ENCODE measurements at places on chromosomes 7 and 10.

DNA sequence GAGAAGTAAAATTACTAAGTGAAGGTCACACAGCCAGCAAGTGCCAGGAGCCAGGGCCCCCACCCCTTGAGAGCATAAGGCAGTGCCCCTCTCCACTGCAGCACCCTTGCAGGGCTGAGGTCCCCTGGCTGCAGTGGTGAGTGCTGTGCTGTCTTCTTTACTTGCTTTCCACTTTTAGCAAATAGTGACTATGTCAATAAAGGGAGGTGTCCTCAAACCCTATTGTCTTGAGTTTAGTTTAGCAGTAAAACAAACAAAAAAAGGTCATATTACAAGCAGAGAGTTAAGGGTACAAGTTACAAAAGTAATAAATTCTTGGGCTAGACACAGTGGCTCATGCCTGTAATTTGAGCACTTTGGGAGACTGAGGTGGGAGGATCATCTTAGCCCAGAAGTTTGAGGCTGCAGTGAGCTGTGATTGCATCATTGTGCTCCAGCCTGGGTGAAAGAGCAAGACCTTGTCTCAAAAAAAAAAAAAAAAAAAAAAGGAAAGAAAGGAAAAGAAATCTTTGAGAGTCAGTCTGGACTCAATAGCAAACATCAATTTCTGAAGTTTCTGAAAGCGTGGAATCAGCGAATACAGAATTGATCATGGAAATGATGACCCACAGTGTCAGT is 39.0 kb upstream of the KIF5B start:
- DNase-seq: no peak

- DNase-seq: no peak
These were observed 1307.8 kb upstream of the CELF2 start for GRCh38 chr10:9709849-9710248.

DNA sequence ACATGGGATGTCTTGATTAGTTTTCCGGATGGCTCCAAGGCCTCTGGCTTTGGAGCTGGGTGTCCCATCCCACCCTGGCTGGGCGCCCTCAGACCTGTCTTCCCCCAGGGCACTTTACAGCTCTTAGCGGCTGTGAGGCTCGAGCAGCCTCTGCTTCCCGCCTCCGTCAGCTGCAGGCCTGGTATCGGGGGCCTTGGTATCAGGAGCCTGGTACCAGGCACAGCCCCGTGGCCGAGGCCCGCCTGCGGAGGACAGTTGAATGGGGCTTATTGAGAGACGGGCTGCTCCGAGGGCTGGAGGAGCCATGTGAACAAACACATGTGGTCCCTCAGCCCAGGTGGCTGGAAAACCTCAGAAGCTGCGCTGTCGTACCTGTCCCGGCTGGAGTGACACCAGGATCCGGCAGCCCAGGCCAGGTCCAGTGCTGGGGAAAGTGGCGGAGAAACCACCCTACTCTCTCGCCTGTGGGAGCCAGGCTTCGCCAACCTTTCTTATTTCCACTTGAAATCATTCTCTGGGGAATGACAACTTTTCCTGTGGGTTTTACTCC is 23.9 kb upstream of the AP5Z1 start:
- no peak for DNase-seq

GRCh38 chr7:139648941-139649425 is 125.5 kb downstream of the CLEC2L start:
- no peak for DNase-seq

- no peak for DNase-seq
These were observed 113.5 kb downstream of the LARP4B start for GRCh38 chr10:818010-818409.

- no peak for DNase-seq
These were observed 37.9 kb upstream of the RASGEF1A start for GRCh38 chr10:43304687-43305333.

DNA sequence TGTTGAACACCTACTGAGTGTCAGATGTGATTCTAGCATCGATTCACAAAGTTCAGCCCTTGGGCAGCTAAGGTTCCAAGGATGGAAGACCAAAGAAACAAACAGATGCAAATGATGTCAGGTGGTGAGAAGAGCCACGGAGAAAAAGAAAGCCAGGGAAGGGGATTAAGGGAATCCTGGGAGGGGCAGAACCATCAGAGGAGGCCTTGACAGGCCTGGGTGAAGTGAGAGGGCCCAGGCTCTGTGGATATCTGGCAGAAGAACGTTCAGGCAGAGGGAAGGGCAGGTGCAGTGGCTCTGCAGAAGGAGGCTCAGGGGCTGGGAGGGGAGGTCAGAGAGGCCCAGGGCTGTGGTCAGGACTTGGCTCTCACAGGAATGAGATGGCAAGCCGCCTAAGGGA is 90.4 kb downstream of the C10orf105 start:
- DNase-seq: no peak

GRCh38 chr10:22849077-22849805 is 78.6 kb upstream of the ARMC3 start:
- DNase-seq: no peak

DNA sequence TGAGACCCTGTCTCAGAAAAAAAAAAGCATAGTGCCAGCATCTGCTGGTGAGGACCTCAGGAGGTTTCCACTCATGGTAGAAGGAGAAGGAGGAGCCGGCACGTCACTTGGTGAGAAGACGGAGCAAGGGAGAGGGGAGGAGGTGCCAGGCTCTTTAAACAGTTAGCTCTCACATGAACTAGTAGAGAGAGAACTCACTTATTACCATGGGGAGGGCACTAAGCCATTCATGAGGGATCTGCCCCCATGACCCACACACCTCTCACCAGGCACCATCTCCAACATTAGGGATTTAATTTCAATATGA is 62.9 kb upstream of the VKORC1L1 start:
- DNase-seq: no peak

- DNase-seq: no peak
These were observed 160.7 kb upstream of the ZNF32 start for GRCh38 chr10:43809211-43809930.

- no peak for DNase-seq
These were observed at the start of gene TNS3 for GRCh38 chr7:47581804-47582763. Gene TNS3 (minus strand): TSS chr7:47582111. CDS start chr7:47439636, 142,475 bp downstream.

- no peak for DNase-seq
These were observed 114.9 kb upstream of the FAM3C start for GRCh38 chr7:121510858-121511482.

GRCh38 chr7:8480527-8480926 is 47.1 kb downstream of the NXPH1 start:
- DNase-seq: no peak

GRCh38 chr10:36313142-36313541 is 671.0 kb upstream of the FZD8 start:
- DNase-seq: no peak

All from D721Med (cell line).